NCI-H1105 (cell line): ENCODE measurements at places on chromosomes 4 and X.

GRCh38 chrX:74272230-74272629, 31.8 kb upstream of the ZCCHC13 start:
- no peak for DNase-seq

- DNase-seq = no peak
Observed at GRCh38 chr4:155903453-155903852, at the start of gene TDO2. TSS of gene TDO2 (plus strand) at chr4:155903696. CDS start at chr4:155903759, 63 bp downstream.

DNA sequence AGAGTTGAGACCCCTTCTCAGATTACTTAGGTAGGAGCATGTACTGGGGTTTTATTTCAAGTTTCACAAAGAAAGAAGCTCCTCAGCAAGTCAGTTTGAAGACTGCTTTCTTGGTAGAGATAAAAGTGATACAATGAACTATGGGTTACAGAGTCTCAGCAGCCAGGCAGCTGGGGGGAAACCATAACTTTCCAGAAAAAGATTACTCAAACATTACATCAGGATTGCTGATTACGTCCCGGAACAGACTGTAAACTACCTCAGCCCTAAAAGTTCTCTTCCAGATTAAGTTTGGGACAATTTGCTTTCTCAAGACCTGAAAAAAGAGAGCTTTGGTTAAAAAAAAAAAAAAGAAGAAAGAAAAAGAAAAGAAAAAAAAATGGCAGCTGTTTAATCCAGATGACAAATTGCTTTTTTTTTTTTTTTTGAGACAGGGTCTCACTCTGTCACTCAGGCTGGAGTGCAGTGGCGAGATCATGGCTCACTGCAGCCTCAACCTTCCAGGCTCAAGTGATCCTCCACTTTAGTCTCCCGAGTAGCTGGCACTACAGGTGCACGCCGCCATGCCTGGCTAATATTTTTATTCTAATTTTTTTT, 16.6 kb downstream of the SAT1 start:
- DNase-seq = no peak

GRCh38 chr4:88489100-88489761, 32.3 kb downstream of the HERC5 start:
- no peak for DNase-seq

DNA sequence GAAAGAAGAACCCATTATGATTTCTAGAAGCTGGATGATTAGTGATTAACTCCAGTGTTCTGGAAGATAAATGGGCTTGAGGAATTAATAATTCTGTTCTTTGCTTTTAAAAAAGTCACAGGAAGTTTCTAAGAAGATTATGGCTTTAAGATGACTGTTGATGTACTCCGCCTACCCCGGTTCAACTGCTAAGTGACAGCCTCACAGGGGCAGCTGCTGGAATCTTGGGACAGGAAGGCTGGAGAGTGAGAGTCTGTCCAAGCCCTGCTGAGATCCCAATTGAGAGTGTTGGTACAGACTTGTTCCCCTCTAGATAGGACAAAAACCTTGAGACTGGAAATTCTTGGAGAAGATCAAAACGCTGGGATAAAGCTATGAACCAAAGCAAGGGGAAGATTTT, 37.3 kb downstream of the NPY1R start:
- DNase-seq = no peak

DNA sequence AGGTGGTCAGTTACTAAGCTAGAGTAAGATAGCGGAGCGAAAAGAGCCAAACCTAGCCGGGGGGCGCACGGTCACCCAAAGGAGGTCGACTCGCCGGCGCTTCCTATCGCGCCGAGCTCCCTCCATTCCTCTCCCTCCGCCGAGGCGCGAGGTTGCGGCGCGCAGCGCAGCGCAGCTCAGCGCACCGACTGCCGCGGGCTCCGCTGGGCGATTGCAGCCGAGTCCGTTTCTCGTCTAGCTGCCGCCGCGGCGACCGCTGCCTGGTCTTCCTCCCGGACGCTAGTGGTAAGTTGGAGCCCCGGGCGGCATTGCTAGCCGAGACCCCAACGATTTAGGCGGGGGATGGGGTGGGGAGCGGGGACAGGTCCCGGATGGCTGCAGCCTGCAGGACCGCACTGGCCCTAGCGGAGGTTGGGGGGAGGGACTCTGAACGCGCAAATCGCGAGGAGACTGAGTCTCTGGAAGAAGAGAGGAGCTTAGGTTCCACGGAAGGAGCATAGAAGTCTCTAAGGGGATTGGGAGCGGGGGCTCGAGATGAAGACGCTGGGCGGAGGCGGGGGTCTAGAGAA, 573 bp downstream of the HTR2C start:
- no peak for DNase-seq

GRCh38 chr4:145954924-145955339, 16.3 kb upstream of the ZNF827 start:
- DNase-seq = no peak

GRCh38 chrX:147079974-147080373, 265.4 kb upstream of the CXorf51A start:
- no peak for DNase-seq

- no peak for DNase-seq
Observed at GRCh38 chr4:137543198-137543597, 10.9 kb upstream of the PCDH18 start.

DNA sequence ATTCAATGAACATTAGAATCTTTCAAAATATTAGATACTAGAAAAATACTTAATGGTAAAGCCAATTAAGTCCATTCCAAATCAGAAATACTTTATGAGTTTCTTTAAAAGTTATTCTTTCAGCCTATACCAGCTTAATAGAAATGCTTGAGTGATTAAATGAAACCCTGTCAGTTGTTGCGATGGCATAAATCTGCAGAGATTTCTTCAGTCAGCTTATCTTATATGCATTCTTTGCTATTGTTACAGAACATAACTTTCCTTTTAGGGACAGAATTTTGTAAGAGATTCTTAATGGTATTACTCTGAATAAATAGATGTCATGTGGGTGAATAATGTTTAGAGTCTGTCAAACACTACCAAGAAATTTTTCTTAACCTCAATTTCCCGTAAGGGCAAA, 325.0 kb upstream of the HAND2 start:
- no peak for DNase-seq

DNA sequence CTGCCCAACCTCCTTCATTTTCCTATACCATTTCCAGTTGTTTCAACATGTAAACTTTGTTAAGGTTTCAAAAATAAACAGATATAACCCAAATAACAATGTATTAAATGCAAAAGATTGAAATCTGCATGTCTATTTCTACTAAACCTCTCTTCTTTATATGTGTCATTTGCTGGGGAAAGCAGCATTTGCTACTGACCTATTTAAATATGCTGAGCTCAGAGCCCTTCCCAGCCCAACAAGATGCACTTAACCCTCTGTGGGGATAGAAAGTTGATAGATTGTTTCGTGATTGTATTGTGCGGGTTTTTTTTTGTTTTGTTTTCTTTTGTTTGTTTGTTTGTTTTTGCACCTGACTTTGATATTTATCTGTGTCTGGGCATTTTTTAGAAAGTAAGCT, 139.5 kb downstream of the UCHL1 start:
- DNase-seq = no peak

- DNase-seq = no peak
Observed at GRCh38 chrX:51922561-51922960, 29.1 kb downstream of the MAGED1 start.

DNA sequence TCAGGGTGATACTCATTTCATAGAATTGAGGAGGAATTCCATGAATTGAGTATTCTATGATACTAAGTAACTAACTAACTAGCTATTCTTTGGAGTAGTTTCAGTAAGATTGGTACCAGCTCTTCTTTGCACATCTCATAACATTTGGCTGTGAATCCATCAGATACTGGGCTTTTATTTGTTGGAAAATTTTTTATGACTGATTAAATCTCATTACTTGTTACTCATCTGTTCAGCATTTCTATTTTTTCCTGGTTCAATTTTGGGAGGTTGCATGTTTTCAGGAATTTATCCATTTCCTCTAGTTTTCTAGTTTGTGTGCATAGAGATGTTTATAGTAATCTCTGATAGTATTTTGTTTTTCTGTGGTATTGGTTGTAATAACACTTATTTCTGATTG, 70.8 kb upstream of the FREM3 start:
- no peak for DNase-seq

GRCh38 chrX:3204606-3205005, 141.8 kb downstream of the MXRA5 start:
- no peak for DNase-seq

DNA sequence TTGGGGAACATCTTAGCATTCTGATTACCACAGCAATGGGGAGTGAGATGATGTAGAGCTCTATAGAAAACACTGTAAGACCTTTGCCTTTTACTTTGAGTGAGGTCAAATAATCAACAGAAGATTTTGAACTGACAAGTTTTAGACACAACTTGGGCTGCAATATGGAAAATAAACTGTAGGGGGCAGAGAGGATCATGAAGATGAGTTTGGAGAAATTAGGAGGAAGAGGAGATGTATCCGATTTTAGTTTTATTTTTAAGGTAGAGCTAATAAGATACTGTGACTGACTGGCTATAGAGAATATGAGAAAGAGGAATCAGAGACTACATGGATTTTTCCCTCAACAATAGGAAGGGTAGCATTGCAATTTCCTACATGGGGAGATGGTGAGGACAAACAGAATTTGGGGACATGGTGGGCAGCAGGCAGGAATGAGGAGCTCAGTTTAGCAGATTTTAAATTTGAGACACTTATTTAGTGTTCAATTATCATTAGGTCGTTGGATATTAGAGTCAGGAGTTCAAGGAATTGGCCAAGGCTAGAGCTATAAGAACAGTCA, 563.1 kb downstream of the INPP4B start:
- DNase-seq = no peak

DNA sequence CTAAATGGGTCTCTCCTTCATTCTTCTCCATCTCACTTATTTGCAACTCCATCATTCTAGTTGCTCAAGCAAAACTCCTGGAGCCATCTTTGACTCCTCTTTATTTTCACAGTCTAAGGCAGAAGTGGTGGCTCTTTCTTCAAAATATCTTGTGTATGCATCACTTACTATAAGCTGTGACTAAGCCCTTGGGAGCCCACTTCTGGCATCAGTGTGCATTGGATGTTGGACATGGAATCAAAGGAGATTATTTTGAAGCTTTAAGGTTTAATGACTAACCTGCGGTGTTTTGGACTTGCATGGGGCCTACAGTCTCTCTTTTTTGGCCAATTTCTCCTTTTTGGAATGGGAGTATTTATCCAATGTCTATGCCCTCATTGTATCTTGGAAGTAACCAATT, 276.8 kb downstream of the SPOCK3 start:
- no peak for DNase-seq

- no peak for DNase-seq
Observed at GRCh38 chrX:143661286-143661685, 25.4 kb upstream of the SLITRK4 start.

- DNase-seq = no peak
Observed at GRCh38 chrX:30612250-30612655, 34.7 kb upstream of the TASL start.

- DNase-seq = no peak
Observed at GRCh38 chrX:57266871-57267270, 19.6 kb upstream of the FAAH2 start.

DNA sequence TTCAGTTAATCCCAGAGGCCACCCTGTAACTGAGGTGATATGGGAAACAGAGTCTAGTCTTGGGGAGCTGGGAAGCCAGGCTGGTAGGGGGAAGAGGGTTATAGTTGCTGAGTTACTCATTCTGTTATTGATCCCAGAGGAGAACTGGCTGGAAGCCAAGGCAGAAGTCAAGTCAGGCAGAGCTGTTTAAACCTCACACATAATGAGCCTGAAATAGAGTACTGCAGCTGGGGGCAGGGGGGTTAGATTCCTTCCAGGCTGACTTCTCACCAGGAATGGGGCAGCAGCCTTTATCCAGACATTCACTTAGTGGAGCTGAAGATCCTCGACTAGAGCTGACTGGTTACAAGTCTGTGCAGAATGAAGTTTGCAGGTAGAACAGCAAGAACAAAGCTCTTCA, 144.9 kb downstream of the C4orf33 start:
- no peak for DNase-seq

DNA sequence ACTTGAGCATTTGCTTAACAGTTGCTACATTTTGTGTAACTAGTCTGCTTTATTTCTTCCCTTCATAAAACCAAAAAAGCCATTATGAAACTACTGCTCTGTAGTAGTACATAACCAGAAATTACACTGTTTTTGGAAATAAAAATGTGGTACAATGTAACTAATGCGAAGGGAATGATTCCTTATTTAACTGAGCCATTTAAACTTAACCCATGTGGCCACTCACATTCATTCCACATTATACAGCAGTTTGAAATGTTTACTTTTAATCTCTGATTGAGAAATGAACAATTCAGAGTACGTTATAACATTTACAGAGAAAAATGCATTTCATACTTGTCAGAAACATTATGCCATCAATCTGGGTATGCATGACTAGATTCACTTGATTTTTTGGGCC, 94.2 kb downstream of the NYX start:
- DNase-seq = no peak

DNA sequence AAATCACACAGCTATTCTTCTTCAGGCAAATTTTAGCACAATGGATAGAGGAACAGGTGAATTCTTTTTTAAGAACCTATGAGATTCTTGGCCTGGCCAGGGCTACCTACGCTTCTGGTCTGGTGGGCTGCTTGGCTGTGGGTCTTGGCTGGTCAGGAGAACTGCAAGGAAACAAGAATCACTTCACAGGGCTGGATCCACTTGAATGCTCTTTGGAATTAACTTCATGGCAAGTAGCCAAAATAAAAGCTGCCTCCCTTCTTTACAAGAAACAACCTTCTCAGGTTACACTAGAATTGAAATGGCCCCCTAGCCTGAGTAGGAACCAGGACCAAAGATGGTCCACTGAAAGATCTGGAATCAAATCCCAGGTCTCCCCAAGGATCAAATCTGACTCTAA, 519.1 kb downstream of the IQCM start:
- no peak for DNase-seq

- no peak for DNase-seq
Observed at GRCh38 chrX:54484666-54485065, 11.4 kb downstream of the FGD1 start.

DNA sequence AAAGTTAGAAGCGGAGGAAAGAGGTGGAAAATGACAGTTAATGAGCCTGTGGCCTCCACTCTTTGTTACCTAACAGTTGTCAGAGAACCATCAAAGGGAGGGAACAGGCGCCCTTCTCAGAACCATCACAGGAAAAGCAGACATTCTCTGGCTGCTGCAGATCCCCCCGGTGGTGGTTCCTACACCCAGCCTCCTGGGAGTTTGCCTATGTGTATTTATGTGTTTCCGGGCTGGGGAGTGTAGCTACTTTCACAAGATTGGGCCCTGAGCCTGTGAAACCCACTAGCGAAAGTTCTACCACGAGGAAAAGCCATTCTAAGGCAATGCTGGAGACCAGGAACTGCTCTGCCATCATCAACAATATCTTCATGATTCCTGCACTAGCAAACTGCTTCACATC, 52.7 kb upstream of the BCOR start:
- no peak for DNase-seq

- no peak for DNase-seq
Observed at GRCh38 chrX:9899640-9900111, 67.5 kb upstream of the CLDN34 start.

DNA sequence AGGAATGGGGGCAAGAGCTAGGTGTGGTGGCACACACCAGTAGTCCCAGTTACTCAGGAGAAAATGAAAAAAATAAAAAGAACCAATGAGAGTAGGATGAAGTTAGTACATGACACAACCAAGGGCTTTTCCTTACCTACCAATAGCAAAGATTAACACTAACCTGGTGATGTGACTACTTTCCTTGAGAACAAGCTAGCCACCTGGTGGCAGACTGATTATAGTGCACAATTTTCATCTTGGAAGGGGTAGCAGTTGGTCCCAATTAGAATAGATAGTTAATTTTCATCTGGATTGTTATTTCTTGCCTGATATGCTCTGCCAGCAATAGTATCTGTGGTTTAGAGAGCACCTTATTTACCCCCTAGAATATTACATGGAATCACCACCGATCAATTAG, 1216.8 kb upstream of the PABPC4L start:
- no peak for DNase-seq
